Articular chondrocyte of knee joint (primary cell): ENCODE measurements at places on chromosomes 11 and 22. TPM values are rescaled to one million over a fixed set of nuclear protein-coding genes. Genes with fewer than 3 reads are reported as not detected.

The KCNJ1 gene
- 0.11 TPM in 1 of 2 replicates, not detected in the other for total RNA-seq

The HRAS gene
- 27.3 and 34.6 TPM in 2 replicates for total RNA-seq

The NDUFS8 gene
- total RNA-seq: 31.1 and 43.6 TPM in 2 replicates

The MS4A7 gene
- total RNA-seq: not detected in 2 replicates

The MS4A4A gene
- not detected in 2 replicates for total RNA-seq

The KAT5 gene
- 36.9 and 40.2 TPM in 2 replicates for total RNA-seq

The DNAJB13 gene
- not detected in 2 replicates for total RNA-seq

The UCP3 gene
- total RNA-seq: 0.65 and 1.1 TPM in 2 replicates

The DNAJB7 gene
- 0.11 TPM in 1 of 2 replicates, not detected in the other for total RNA-seq

The C11orf42 gene
- total RNA-seq: not detected in 2 replicates

The PTGDR2 gene
- total RNA-seq: under 0.01 and 0.11 TPM in 2 replicates

The CASP12 gene
- 0.22 TPM in 1 of 2 replicates, not detected in the other for total RNA-seq

The OR5P2 gene
- 0.22 TPM in 1 of 2 replicates, not detected in the other for total RNA-seq

The GAL3ST3 gene
- total RNA-seq: 0.32 TPM in 1 of 2 replicates, not detected in the other

The TMEM121B gene
- total RNA-seq: 0.11 and 0.13 TPM in 2 replicates

The C11orf65 gene
- total RNA-seq: 0.65 and 1.5 TPM in 2 replicates

The TMPRSS13 gene
- not detected in 2 replicates for total RNA-seq

The LRRC74B gene
- not detected in 2 replicates for total RNA-seq
